Heart left ventricle (tissue), 16 donors: ENCODE measurements at places on chromosomes 7 and 10. TPM values are rescaled to one million over a fixed set of nuclear protein-coding genes. Genes with fewer than 3 reads are reported as not detected.

Gene DDIT4
- 59.4 TPM for polyA plus RNA-seq

Gene BTBD16
- not detected for polyA plus RNA-seq

Gene PMS2
- polyA plus RNA-seq = 3.5 TPM

Gene NAT16
- not detected for polyA plus RNA-seq

Gene POM121C
- 17.4 TPM for polyA plus RNA-seq

Gene CALHM3
- not detected for polyA plus RNA-seq

Gene GHRHR
- polyA plus RNA-seq = not detected

Gene TMEM248
- polyA plus RNA-seq = 45.7 TPM

Gene AKR1C3
- polyA plus RNA-seq = 17.5 TPM

Gene BMPER
- 0.34 TPM for polyA plus RNA-seq

Gene RNF133
- polyA plus RNA-seq = 0.06 TPM

Gene KIFBP
- polyA plus RNA-seq = 21.4 TPM

Gene HOXA1
- 0.07 TPM for polyA plus RNA-seq

Gene CSTF2T
- polyA plus RNA-seq = 14.2 TPM

Gene ENTPD1
- polyA plus RNA-seq = 4.1 TPM

Gene TRIM50
- polyA plus RNA-seq = 0.08 TPM
